Fibroblast of lung (primary cell): ENCODE measurements at places on chromosomes 7 and 10. TPM values are rescaled to one million over a fixed set of nuclear protein-coding genes. Genes with fewer than 3 reads are reported as not detected.

The NACAD gene
- 1.3 and 2.8 TPM in 2 replicates for total RNA-seq

DNA sequence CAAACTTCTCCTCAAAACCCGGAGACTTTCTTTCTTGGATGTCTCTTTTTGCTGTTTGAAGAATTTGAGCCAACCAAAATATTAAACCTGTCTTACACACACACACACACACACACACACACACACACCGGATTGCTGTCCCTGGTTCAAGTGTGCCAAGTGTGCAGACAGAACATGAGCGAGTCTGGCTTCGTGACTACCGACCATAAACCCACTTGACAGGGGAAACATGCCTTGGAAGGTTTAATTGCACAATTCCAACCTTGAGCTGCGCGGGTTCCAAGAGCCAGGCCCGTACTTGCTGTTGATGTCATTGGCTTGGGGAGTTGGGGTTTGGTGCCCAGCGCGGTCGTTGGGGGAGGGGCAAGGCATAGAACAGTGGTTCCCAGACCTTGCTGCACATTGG, 1.7 kb downstream of the EGFR start:
- DNase-seq: peak; percentile 72

GRCh38 chr10:91642831-91643692, 10.2 kb upstream of the PPP1R3C start:
- peak; percentile 62 for DNase-seq

The UCMA gene
- not detected in 2 replicates for total RNA-seq

The CCZ1B gene
- total RNA-seq: 40.1 and 44.4 TPM in 2 replicates

- no peak for DNase-seq
Measured at GRCh38 chr7:114678116-114678515, 243.8 kb upstream of the MDFIC start.

DNA sequence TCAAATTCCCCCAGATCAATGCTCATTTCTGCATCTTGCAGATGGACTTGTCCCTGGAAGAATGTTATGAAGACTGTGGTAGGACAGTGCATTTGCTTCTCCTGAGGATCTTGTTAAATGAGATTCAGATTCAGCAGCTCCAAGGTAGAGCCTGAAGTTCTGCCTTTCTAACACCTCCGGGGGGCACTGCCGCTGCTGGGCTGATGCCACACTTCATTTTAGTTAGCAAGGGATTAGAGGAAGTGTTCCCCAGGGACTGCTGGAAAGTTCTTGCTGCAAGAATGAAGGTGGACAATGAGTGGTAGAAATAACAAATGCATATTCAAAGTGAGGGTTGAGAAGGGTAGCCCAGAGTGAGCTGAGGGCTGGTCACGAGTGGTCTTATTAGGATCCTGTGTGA, 434.3 kb upstream of the AKR1E2 start:
- no peak for DNase-seq

DNA sequence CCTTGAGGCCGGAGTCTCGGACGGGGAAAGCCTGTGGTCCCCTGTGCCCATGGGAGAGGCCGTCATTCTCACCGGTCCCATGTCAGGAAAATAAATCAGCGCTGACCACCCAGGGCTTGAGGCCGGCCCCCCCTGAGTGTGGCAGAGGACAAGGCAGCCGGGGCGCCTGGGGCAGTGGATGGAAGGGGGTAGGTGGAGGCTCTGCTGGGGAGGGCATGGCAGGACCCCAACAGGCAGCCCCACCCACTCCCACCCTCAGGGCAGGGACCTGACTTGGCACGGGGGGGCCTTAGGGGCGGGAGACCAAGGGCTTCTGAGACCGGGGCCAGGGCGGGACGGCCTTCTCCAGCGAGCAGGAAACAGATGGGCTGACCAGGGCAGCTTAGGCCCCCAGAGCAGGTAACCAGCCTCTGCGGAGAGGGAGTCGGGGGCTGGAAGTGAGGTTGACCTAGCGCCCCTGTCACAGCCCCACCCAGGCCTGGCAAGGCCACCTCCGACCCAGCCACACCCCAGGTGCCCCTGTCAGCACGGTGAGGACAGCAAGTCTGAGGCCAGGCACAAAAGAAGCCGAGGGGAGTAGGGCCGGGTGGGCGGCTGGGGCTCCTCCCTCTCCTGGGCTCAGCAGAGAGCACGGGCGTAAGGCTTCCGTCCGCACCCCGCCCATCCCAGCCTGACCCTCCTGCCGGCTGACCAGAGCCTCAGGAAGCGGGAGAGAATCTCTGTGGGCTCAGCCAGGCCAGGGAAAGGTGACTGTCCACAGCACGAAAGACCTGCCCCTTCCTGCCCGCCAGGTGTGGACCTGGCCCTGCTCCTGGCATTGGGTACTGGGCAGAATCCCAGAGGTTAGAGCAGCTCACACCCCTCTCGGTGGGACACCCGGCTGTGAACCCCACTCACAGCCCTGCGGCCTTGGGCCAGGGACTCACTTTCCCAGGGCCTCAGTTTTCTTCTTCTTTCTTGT, 87.4 kb downstream of the FOXL3 start:
- no peak for DNase-seq

DNA sequence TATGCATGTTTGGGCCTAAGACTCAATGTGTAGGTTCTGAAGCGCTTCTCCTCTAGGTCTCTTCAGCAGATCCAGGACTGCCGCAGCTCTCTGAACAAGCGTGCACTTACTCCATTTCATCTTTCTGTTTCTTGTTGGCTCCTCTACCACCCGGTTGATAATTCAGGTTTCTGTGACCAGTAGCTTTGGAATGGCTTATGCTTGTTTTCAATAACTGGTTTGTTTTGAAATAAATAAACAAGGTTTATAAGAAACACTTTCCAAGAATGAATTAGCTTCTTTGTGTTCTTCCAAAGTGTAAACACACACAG, 1.5 kb downstream of the MDFIC start:
- no peak for DNase-seq

- no peak for DNase-seq
Measured at GRCh38 chr7:139104091-139104450, 5.4 kb downstream of the ZC3HAV1 start.

DNA sequence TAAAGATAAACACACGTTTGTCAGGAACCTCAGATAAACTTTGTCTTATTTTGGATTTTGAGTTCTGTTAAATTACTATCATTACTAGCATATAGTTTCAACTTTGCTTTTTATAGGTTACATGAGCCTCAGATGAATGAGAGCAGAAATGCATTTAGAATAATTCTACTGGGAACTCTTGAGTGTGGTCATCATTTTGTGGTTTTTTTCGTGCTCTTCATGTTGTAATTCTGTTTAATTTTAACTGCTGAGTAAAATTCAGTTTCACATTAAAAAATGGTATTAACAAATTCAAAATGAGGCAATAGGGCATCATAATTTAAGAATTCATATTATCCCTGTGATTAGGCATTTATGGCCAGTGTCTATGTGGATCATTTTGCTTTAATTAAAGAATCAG, 72.9 kb downstream of the GNAI1 start:
- DNase-seq: peak; percentile 46

DNA sequence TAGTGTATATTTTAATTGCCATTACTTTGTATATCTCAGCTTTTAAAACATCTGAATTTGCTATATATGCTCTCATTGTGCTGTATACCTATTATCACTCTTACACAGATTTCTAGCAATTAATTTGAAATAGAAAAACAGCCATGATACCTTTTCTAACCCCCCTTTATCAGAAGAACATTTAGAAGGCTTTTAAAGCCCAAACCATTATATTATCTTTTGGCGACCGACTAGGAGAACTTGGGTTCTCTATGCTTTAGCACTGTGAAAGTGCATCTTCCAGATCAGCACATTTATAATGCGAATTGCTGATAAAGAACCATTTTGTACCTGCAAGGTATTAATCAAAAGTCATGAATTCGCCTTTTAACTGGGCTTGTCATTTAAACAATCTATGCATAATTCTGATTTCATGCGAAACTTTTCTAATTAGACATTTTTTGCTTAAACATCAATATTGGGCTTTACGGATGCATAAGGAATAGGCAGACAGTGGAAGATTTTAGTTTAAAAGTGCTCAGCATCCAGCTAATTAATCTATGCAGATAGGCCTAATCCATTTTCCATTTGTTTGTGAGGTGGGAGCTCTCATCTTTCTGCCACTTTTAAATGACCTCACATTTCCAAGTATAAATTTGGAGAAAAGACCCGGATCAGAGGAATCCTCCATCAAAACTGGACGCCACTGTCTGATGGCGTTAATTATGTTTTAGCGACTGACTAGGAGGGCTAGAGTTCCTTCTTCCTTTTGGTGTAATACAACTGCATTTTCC, 1.2 kb upstream of the MLLT10 start:
- DNase-seq: peak; percentile 33

- DNase-seq: no peak
Measured at GRCh38 chr7:192701-193480, 520 bp downstream of the FAM20C start.

The CDNF gene
- 1.2 and 1.5 TPM in 2 replicates for total RNA-seq

- no peak for DNase-seq
Measured at GRCh38 chr10:120988751-120989150, 137.6 kb downstream of the WDR11 start.

The VGF gene
- total RNA-seq: 0.26 and 0.66 TPM in 2 replicates

- peak; percentile 22 for DNase-seq
Measured at GRCh38 chr10:178723-179122, 43.5 kb downstream of the ZMYND11 start.

DNA sequence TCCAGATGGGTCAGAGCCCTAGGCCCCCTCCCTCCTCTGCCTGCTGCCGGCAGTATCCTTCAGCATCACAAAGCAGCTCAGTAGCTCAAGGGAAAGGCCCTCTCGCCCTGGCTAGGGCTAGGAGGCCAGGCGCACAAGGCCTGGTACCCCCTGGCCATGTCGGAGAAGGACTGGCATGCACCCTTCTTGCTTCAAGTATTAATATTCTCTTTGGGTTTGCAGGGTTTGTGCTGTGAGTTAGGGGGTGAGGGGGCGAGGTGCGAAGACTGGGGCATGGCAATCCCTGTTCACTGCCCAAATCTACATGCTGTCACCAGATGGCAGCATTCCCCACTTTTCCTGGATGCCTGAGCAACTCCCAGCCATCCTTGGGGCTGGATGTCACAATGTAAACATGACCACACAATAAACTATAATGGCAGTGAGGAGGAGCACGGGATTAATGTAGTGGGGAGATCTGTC, 105.2 kb downstream of the NEURL1 start:
- peak; percentile 53 for DNase-seq

The PTPN20 gene
- total RNA-seq: 0.33 and 1.5 TPM in 2 replicates

- no peak for DNase-seq
Measured at GRCh38 chr10:102392306-102392705, 3.2 kb upstream of the NFKB2 start.

DNA sequence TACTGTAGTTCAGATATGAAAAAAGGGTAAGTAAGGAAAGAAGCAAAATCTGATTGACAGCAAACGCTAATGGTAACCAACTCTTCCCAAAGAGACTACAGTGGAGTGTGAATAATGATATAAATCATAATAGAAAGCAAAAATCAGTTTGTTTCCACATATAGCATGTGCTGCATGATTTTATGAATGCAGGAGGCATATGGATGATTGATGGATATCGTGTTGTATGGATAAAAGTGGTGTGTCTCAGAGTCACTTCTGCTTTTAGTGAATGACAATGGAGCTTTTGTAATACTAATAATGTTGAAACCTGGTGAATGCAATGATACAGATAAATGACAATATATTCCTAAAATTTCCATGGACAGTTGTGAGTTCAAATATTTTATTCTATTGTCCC, 36.6 kb upstream of the PALS2 start:
- DNase-seq: no peak

DNA sequence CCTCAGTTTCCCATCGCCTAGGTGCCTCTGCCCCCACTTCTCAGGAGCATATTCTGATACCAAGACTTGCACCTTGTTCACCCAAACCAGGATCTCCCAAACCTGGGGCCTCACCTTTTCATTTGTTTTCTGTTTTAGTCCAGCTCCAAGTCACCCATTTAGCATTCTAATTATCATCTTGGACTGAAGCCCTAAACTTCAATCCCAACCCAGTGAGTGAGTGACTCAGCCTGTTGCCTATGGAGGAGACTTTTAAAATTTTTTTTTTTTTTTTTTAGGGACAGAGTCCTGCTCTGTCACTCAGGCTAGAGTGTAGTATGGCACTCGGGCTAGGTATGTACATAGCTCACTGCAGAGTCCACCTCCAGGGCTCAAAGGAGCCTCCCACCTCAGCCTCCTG, 378.9 kb upstream of the AUTS2 start:
- DNase-seq: peak; percentile 23

GRCh38 chr10:97274828-97275227, 17.6 kb downstream of the ARHGAP19 start:
- no peak for DNase-seq

- no peak for DNase-seq
Measured at GRCh38 chr7:32216759-32217158, 146.6 kb upstream of the PDE1C start.

DNA sequence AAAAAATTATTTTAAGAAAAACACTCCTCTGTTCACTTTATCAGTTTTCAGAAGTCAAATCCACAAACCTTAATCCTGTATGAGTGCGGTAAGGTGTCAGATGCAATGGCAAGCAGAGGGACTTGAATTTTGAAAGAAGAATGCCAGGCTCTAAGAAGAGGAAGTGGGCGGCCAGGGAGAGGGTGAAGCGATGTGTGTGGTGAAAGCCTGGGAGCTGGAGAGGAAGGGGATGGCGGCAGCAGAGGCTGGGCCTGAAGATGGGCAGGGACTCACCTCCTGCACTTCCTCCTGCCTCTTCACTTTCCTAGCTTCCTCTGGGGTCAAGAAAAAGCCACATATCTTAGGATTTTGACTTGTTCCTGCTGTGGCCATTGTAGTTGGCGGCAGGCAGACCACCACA, 609.6 kb downstream of the PARD3 start:
- no peak for DNase-seq

- no peak for DNase-seq
Measured at GRCh38 chr10:89644691-89644966, 413 bp downstream of the PANK1 start.

The SRGN gene
- total RNA-seq: 147 and 363 TPM in 2 replicates

The AKR1D1 gene
- total RNA-seq: not detected in 2 replicates

DNA sequence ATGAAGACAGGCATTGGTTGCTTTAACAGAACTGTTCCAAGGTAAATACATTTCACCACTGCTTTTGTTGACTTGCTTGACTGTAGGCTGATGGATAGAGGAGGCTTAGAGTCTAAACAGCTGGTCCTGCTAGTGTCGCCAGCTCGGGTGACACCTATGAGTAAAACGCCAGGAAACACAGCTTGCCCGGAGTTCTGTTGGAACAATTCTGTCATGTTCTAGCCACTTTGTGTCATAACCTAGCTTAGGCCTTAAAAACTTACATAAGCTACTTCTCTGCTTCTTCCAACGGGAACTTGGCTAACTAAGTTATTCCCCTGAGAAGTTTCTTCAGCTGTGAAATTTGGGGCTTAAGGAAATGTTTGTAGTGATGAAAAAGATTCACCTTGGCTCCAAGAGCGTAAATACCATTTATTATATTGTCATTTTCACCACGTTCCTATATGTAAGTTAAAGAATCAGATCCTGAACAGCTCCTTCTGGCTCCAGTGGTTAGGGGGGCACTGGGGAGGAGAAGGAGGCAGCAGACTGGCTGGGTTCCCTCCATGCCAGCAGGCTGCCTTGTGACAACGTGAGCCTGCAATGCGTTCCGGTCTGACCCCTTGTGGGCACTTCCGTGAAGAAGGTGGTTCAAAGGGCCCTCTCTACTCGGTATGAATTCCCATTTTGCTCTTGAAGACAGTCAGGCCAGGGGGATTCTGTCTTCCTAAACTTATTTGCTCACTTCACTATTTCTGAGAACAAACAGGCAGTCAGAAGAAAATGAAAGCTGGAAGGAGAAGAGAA, 253.2 kb downstream of the BMPER start:
- peak; percentile 70 for DNase-seq

The MALSU1 gene
- 77.6 and 85.0 TPM in 2 replicates for total RNA-seq
